Fibroblast of skin of left biceps (primary cell): ENCODE measurements at places on chromosomes 4 and X.
A peak's percentile ranks its signal among the peaks of the same experiment; 100 is the strongest.

GRCh38 chr4:8314691-8315255 is 45.2 kb downstream of the HTRA3 start:
- no peak for DNase-seq

- DNase-seq: no peak
Observed at GRCh38 chr4:168633064-168633463, 136.2 kb downstream of the PALLD start.

- peak; percentile 47 for DNase-seq
Observed at GRCh38 chr4:150381036-150381435, 200.9 kb upstream of the MAB21L2 start.

DNA sequence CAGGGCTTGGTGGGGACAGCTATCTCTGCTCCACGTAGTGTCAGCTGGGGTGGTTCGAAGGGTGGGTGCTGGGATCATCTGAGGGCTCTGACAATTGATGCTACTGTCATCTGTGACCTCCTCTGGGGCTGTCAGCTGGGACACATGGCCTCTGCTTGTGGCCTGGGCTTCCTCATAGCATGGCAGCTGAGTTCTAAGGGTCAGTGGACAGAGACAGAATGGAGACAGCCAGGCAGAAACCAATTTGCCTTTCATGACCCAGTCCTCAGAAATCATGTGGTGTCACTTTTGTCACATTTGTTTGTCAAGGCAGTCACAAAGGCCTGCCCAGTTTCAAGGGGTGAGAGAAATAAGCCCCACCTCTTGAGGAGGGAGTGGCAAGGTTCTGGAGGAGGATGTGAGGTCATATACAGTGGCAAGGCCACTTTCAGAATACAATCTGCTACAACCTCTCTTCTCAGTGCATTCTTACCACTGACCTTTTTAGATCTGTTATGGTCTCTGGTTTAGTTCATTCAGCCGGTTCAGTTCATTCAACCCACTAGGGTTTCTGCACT is 103.6 kb upstream of the BCOR start:
- no peak for DNase-seq

GRCh38 chr4:110793381-110793801 is 170.5 kb upstream of the PITX2 start:
- DNase-seq: no peak

- DNase-seq: peak; percentile 20
Observed at GRCh38 chrX:72620550-72621145, 48.0 kb upstream of the HDAC8 start.

DNA sequence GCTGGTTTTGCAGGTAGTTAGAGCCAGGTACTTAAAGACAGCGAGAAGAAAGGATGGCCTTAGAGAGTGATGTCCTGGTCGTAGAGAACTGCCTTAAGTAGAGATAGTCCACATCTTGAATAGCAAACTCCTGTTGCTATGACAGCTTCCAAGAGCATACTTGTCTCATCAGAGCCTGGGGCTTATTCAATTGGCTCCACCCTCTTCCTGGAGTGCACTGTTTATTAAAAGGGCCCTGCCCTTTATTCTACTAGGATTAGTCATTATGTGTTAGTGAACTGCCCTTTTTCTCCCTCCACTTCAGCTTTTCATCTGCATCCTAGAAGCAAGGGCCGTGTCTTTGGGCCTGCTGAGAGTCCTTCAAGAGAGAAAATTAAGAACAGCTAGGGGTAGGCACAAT is 94.5 kb upstream of the EOLA2 start:
- no peak for DNase-seq

- no peak for DNase-seq
Observed at GRCh38 chrX:106987488-106987887, 12.5 kb downstream of the MORC4 start.

GRCh38 chr4:153038623-153039311 is 102.6 kb downstream of the FHDC1 start:
- DNase-seq: no peak
